ENCODE measurements at places on chromosomes 2 and 18.

DNA sequence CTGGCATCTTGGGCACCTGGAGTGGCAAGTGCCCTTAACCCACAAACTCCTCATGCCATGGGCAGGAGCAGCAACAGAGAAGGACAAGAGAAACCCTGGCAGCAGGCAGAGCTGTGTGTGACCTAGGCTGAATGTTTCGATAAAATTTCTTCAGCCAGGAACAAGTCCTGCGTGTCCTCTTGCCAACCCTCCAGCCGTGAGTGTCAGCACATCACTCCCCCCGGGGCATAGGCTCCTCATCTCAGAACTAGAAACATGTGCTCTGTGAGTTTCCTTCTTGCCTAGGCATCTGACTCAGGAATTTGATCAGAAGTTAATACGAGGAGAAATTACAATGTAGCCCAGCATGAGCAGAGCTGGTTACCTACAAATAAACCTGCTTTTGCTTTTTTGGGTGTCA lies 2.2 kb downstream of the ABCG8 start:
- DNase-seq = no peak

- DNase-seq = no peak
These were observed 1.4 kb upstream of the ZNF396 start for GRCh38 chr18:35378574-35378896.

GRCh38 chr2:218021536-218022071 lies 18.8 kb upstream of the TNS1 start:
- DNase-seq = peak; percentile 15

GRCh38 chr18:74499633-74500032 lies 3.5 kb downstream of the CNDP2 start:
- peak; percentile 28 for DNase-seq

DNA sequence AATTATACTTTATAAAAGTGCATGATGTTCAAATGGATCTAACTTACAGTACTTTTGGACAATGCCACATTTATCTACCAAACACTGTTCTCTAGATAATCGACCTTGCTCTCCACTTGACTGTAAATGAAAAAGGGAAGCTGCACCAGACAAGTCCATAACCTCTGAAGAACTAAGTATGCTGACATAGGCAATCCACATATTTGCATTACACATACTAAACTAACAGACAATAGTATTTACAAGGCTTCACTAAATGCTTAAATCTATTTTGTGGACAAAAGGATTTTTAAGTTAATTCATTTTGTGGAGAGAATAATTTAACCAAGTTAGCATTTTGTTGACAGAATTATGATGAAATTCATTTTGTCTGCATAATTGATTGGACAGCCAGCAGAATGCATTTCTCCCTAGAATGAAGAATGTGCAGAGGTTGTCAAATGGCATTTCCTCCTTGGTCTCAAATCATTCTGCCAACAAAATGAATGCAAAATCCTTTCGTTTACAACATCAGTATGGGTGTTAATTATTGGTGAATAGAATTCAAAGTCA lies 520.9 kb downstream of the CPS1 start:
- no peak for DNase-seq

- no peak for DNase-seq
These were observed 41.8 kb upstream of the HAAO start for GRCh38 chr2:42834161-42834560.

GRCh38 chr2:217527590-217528202 lies 475.1 kb downstream of the TNS1 start:
- DNase-seq = no peak

DNA sequence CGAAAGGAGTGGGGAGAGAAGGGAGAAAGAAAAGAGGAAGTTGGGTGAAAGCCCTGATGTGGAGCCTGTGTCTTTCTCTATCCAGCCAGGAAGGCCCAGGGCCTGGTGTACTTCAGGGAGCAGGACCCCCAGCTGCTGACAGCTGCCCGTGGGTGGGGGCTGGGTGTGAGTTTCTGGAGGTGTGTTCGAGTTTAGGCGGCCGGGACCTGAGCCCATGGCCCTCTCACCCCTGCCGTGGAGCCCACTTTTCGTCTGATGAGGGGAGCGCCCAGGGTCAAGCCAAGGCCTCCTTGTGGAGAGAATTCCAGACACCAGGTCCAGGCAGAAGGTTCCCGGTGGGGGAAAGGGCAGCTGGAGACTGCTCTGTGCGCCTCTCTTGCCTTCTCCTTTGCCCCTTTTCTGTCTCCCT lies 2.2 kb downstream of the SIX3 start:
- no peak for DNase-seq

GRCh38 chr2:71552861-71553301 lies 99.5 kb downstream of the DYSF start:
- DNase-seq = no peak

DNA sequence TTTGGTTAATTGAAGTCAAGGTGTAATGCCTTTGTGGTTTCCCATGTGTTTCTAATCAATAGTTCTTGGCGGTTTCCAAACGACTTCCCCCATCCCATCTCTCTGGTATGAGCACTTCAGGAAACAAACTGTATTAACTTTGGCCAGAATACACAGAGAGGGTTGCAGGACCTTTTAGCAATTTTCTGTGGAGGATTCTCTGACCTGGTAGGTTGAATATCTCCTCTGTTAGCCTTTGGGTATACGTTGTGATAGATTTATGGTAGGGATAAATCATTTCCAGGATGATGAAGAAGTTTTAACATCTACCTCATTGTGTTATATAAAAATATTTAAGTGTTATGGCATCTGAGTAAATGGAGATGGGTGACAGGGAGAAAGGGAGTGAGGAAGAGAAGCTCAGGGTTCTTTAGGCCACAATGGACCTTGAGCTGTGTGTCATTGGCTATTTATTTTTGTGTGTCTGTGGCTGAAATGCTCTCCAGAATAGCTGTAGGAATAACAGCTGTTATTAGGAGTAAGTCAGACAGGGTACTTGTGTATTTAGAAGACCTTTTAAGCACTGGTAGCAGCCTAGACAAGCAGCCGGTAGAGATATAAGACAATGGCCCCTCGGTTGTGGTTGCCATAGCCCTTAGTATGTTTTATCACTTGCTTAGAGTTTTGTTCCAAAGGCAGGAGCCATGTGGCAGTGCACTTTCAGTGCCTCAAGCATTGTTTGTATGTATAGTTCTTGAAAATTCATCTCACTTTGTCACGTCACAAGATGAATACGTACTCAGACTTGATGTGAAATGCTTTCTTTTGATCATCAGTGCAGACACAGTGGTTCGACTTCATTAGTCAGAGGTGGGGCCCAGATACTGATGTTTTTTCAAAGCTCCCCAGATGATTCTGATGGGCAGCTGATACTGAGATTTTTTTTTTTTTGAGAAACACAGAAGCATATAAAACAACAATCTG lies 91.1 kb downstream of the FMNL2 start:
- DNase-seq = no peak

- DNase-seq = no peak
These were observed 275.2 kb downstream of the DSEL start for GRCh38 chr18:67241299-67241698.

GRCh38 chr18:6763524-6763923 lies 34.0 kb downstream of the ARHGAP28 start:
- no peak for DNase-seq

DNA sequence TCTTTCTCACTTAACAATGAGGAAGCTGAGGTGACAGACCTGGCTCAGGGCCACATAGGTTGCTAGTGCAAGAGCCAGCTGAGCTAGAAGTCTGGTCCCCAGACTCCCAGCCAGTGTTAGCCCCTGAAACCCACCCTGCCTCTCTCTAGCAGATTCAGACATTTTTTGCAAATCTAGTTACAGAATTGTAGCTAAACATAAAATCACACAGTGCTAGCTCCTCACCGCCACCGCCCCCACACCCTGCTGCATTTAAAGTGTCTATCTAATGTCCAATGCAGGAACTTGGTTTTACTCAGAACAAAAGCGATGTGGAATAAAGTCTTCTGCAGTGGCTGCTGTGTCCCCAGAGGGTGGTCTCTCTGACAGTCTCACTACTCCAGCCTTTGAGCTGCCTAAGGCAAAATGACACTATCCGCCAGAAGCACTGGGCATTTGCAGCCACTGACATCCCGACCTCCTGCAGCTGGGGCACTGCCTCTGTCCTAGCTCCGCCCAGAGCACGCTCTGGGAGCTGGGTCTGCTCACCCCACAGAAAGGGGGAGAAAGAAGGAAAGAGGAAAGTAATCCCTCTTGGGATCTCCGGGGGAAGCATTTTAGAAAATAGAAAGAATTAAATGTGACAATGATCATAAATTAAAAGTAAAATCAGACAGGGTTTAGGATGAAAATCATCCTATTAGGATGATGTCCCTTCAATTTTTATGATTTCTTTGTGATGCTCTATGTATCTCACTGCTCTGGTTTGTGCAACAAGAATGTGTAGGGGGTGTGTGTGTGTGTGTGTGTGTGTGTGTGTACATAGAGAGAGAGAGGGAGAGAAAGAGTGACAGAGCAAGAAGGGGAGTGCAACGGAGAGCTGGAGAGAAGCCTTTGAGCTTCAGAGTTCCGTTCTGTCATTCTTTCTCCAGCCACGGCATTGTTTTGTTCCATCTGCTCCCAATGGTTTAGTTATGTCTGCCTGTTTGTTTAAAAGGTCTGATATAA lies 50.5 kb upstream of the ST8SIA3 start:
- no peak for DNase-seq

DNA sequence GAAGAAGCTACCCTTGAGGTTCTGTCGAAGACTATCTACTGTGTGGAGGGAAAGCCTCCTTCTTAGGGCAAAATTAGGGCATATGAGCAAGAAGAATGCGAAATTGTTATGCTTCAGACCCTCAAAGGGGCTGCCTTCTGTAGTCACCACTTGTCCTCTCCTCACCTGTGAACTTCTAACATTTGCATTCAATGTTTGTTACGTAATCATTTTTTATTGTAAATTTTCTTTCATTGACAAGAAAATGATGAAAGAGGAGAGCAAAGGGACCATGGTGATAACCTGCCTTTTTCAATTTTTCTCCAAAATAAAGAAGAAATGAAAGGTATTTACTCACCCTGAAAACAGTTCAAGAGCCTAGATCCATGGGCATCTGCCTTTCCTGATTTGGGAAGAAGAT lies 193.0 kb downstream of the SP3 start:
- no peak for DNase-seq

All from right hindlimb (tissue), 1 donor.